Activated CD4-positive, alpha-beta T cell treated with anti-CD3 and anti-CD28 coated beads, Interleukin-2, amount 10 ng/mL, durations not matched to agents 7 days and 5 days (primary cell): ENCODE measurements at places on chromosomes 3 and 15. TPM values are rescaled to one million over a fixed set of nuclear protein-coding genes. Genes with fewer than 3 reads are reported as not detected.

Gene BLM
- 50.2 TPM for total RNA-seq

Gene TNFSF10
- 97.9 TPM for total RNA-seq

Gene TMC3
- total RNA-seq, result not detected

Gene NUP210
- 204 TPM for total RNA-seq

DNA sequence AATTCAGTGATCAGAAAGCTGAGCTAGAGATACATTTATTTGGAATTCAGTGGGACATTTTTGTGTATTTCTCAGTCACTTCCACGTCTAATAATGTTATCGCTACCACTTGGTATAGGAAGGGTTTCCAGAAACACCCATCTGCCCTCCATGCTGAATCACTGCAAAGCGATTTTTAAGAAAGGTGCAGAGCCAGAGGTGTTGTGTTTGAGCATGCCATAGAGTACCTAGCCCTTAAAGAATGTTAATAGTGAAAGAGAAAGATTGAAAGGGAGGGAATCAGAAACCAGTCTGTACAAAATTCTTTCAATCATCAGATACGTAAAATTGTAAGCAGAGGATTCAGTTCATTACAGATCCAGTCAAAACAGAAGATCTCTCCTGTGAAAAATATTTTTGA lies 80.1 kb upstream of the ARL6 start:
- DNase-seq, result no peak

- no peak for DNase-seq
Measured at GRCh38 chr3:173737167-173737808, 339.7 kb downstream of the NLGN1 start.

DNA sequence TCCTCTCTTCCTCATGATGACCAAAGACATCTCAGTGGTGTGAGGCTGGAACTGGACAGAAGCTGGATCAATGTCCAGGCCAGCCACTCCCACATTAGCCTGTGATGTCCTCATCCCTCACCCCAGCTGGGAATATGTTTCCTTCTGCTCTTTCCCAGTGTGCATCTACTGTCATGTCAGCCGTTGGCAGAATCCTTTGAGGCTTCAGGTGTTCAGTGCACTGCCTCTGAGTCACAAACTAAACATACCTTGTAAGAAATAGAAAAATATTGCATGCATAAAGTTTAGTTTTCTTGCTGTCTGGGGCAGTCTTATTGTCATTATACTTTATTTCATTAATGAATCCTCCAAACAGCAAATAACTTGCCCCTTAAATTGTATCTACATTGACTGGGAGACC lies 161.6 kb upstream of the RASGRP1 start:
- DNase-seq, result no peak

GRCh38 chr3:159239059-159239458 lies 437.2 kb downstream of the MFSD1 start:
- no peak for DNase-seq

DNA sequence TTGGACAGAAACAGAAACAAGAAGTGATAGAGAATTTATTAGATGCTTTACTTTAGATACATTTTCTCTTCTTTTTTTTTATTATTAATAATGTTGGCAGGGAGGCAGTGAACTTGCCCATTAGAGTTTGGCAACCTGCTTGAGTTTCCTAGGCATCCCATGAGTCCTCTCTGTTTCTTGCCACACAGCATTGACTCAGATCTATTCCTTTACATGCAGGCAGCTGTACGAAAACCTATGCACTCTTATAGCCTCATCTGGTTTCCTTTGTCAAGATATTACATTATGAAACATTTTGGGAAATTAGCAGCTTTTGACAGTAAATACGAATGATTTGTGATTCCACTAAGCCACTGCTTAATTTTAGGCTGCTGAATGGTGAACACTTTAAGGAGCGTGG lies 23.3 kb downstream of the IL1RAP start:
- no peak for DNase-seq

DNA sequence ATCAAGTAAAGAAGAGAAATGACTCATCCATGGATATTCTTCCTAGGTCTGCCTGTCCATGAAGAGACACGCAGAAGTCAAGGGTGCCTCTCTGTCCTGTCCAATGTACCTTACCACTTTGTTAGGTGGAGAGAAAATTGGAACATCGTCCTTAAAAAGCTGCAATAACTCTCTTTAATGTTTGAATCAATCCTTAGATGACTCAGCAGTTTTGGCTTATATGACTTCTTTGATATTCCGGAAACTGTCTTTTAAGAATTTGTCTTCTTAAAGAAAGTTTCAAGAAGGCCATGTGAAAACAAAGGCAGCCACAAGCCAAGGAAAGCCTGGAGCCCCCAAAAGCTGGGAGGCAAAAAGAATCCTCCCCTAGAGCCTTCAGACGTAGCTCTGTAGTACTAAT lies 49.2 kb downstream of the MRPL3 start:
- DNase-seq, result no peak
